Thymus (tissue), 14 donors: ENCODE measurements at places on chromosomes 3 and 15.

- DNase-seq: no peak
Measured at GRCh38 chr3:68447885-68448284, 484.5 kb downstream of the TAFA4 start.

GRCh38 chr3:10363935-10364334, 43.0 kb upstream of the SEC13 start:
- DNase-seq: no peak

GRCh38 chr15:51093839-51094605, 684 bp downstream of the TNFAIP8L3 start:
- no peak for DNase-seq

DNA sequence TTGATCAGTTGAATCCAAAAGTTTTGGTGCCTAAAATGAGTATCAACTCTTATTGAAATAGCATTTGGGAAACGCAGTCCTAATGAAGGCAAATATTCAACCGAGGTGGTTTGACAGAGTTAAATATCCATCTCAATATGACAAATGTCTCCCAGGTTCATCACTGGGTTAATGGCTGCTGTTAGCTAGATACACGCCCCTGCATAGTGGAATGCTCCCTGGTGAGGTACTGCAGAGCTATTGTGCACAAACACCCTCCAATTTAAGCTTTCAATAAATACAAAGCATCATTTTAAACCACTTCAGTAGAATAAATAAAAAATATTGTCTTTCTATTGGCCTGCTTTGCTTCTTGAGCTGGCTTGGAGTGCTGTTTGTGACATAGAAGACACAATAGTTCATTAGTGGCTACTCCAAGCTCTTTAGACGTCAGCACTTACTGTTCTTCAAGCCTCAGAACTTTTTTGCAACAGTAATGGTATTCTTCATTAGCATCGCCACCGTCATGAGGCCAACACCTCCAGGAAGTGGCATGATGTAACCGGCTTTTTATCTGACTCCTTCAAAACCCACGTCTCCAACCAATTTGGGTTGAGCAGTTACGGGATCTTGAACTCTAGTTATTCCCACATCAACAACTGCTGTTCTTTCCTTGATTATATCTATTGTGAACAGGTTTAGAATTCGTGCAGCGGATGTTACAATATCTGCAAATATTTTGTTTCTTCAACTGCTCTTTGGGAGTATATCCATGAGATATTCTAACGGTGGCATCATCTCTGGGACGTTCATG, 1159.6 kb upstream of the EPHA6 start:
- DNase-seq: no peak

DNA sequence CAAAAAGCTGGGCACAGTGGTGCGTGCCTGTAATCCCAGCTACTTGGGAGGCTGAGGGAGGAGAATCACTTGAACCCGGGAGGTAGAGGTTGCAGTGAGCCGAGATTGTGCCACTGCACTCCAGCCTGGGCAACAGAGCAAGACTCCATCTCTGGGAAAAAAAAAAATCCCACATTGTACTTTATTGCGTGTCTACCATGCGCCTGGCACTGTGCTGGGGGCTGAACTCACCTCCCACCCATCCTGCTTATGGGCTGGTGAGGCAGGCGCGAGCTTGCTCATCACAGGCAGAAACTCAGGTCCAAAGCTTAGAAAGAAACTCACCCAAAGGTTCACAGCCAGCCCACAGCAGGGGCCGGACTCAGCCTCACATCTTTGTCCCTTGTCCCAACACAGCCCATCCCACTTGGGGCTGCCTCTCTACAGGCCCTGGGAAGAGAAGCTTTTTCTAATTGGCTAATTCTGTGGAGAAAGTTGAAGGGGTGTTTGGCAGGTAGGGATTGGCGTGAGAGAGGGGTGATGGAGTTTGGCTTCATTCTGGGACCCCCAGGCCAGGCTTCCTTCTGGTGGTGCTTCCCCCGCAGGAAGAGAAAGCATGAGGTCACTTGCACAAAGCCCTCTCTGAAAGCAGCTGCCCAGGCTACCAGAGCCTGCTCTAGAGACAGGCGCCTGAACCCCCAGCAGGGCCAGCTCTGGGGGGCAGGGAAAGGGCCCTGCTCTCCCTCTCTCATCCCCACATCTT, 122.6 kb upstream of the SMAD3 start:
- no peak for DNase-seq

DNA sequence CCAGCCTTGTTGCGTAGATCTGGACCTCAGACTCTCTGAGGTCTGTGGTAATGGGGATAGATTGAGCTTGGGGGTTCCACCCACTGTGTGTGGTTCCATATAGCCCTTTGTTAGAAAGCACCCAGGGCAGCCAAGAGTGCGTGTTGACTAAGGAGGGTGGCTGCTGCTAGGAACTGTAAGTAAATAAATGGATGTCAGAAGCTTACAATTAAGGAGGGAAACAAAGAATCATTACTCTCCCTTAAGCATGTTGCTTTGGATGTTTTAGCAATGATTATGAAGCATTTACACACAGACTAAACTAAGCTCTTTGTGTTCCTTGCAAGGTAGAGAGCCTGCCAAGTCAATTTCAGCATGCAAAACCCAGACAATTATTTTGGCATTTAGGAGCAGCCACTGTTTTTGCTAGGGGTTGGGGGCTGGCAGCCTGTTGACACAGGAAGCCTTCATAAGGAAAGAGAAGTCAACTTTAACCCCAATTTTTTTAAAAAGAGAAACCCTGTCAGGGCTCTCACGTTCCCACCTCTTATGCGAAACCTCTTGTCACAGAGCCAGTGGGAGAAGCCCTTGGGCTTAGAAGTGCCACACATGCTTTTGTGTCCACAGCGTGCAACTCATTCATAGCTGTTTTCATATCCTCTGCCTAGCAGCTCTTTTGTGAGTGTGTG, 127.8 kb downstream of the CMSS1 start:
- no peak for DNase-seq

GRCh38 chr15:57819646-57820045, 113.1 kb downstream of the POLR2M start:
- DNase-seq: no peak

GRCh38 chr15:78266806-78267205, 2.4 kb downstream of the DNAJA4 start:
- no peak for DNase-seq

GRCh38 chr3:185207931-185208746, 45.7 kb downstream of the EHHADH start:
- DNase-seq: no peak

- DNase-seq: no peak
Measured at GRCh38 chr15:74490339-74490689, 29.4 kb upstream of the UBL7 start.

GRCh38 chr15:64943512-64944225, 32.0 kb downstream of the ANKDD1A start:
- no peak for DNase-seq

DNA sequence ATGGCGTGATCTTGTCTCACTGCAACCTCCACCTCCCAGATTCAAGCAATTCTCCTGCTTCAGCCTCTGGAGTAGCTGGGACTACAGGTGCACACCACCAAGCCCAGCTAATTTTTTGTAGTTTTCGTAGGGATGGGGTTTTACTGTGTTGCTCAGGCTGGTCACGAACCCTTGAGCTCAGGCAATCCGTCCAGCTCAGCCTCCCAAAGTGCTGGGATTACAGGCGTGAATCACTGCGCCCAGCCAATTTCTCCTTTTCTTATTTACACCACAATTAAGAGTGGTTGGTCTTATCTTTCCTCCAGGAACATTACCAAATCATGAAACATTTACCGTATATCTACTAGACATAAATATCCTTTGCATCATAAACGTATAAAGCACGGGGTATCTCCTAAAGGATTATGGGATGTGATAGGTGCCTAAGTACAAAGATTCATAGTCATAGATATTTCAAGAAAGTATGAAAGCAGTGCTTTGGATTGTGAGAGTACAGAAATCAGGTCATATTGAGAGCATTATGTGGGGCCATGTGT, 194.5 kb downstream of the RBMS3 start:
- no peak for DNase-seq

- no peak for DNase-seq
Measured at GRCh38 chr15:76812381-76812780, 92.8 kb downstream of the SCAPER start.

DNA sequence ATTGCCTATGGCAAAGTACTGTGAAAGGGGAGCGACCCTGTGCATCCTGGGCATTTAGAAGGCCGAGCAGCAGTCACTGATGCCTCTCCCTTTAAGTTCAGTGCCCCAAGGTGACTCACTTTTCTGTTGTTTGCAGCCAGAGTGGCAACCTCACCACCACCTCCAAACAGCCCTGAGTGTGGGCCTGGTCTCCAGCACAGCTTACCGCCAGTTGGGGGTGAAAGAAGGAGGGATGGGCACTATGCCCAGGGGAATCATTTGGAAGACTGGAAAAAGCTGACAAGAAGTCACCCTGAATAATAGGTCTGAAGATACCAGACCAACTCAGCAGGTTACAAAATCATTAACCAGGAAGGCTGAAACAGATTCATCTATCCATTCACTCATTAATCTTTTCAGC, 571.8 kb downstream of the EPHB1 start:
- DNase-seq: no peak

- DNase-seq: no peak
Measured at GRCh38 chr3:168850109-168850508, 754.4 kb upstream of the GOLIM4 start.

DNA sequence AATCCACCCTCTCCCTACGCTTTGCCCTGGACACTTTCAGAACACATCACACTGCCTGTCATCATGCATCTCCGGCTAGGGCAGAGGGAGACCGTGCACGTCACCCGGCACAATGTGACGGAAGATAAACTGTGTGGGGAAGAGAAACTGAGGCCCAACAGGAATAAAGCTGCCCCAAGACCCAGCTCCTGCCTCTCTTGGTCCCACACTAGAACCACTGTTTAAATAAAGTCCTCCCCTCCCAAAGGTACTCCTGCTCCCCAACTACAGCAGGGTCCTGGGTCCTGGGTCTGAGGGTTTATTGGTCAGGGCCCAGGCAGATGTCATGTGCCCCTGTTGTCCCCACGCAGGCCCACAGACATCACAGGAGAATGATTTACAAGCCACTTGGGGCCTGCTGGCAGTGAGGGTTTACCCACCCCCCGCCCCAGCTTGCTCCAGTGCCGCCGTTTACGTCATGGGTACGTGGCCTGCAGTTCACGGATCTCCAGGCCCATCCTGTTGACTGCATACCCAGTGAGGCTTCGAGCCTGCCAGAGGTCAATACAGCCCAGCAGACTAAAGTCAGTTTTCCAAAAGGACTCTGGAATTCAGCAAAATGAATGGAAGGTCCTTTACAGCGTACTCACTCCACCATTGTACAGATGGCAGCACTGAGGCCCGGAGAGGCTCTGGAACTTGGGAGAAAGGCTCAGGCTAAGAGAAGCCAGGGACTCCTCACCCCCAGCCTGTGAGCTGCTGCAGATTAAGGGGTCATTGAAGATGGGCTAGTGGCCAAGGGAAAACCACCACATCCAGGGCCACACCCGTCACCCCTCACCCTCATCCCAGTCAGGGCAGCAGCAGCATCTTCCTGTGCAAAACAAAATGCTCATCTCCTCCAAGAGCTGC, 23.2 kb downstream of the ALS2CL start:
- no peak for DNase-seq

DNA sequence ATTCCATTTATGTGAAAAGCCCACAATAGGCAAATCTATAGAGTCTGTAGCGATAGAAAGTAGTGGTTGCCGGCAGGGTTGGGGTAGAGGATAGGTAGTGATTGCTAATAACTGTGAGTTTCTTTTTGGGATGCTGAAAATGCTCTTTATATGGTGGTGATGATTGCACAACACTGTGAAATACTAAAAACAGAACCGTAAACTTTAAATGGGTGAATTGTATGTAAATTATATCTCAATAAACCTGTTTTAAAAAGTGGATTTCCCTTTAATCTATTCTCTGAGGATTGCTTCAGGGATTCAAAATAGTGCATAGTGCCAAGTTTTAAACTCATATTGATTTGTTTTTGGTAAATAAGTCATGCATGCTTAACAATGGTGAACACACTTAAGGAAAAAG, 140.2 kb downstream of the LPP start:
- DNase-seq: no peak

DNA sequence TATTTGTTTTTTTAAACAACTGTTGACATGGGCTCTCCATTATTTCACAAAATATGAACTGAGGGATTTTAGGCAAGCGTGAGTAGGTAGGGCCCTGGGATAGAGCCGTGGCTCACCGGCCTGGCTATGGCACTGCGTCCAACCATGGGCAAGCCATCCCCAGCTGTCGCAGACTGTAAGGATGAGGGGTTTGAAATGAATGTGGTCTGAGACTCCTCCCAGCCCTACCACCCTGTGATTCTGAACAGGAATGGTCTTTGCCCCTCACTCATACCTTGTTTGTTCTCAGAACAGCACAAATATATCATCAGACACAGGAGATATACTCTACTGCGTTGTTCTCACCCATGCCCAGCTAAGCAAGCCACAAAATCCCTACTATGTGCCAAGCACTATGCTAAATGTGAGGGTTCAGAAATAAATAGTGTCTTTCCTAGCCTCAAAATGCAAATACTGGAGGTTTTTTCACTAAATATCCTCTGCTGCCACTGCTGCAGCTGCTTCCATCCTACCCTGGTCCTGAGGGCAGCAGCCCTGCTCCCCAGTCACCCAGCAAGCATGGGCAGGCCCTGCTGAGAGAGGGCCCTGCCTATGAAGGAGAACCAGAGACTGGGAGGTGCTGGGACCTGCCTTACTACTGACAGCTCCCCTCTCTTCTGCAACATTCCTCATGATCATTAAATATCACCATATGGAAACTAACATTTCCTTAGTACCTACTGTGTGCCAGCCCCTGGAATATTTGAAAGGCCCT, 102.8 kb downstream of the XXYLT1 start:
- no peak for DNase-seq

DNA sequence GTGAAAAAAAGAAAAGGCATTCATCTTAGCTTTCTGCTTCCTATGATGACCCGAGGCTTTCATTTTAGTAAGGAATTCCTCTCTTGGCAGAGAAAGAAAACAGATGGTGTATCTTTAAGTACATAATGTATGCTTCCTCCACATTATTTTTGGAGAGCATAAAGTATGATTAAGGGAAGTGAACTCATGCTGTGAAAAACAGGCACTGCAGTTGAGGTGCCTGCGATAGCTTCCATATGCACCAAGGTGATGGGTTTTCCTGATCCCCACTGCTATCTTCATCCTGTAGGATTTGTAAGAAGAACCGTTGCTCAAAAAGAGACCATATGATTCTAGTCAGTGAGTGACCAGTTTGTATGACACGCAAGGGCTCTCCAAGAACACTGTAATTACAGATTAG, 411.5 kb upstream of the MCTP2 start:
- no peak for DNase-seq
